ENCODE measurements at places on chromosomes 13 and 19.

- no peak for DNase-seq
Observed at GRCh38 chr13:51147732-51148131, 36.7 kb upstream of the C13orf42 start.

- no peak for DNase-seq
Observed at GRCh38 chr19:34362679-34363069, 2.3 kb upstream of the GPI start.

DNA sequence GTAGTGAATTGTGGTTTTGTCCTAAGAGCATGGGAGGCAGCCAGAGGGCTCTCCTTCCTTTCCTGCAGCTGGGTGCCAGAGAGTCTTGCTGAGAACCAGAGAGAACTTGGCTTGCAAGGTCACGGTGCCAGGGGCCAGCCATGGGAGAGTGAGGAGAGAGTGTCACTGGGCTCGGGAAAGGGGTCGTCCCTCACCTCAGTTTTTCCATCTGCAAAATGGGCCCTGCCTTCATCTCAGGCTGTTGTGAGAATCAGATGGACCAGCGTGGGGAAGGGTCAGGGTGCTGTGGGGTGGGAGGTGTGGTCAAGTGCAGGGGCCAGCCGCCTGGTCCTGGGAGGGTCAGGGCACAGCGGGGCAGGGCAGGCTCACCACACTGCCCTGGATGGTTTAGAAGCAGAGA, 7.3 kb downstream of the LRP3 start:
- no peak for DNase-seq

DNA sequence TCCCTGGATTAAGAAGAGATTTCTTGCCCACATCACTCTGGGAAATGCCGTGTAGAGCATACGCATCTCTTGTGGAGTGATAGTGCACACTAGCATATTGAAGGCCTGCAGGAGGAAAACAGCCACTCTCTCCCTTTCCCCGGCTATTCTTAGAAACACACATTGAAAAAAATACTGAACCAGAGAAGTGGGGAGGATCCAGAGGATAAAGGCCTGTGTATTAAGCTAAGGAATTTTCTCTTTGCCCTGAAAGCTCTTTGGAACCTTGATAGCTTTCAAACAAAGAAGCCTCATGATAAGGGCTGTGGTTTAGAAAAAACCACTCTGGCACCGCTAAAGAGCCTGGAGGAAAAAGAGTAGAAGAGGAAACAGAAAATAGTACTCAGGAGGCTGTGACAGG, 386.1 kb upstream of the NBEA start:
- no peak for DNase-seq

DNA sequence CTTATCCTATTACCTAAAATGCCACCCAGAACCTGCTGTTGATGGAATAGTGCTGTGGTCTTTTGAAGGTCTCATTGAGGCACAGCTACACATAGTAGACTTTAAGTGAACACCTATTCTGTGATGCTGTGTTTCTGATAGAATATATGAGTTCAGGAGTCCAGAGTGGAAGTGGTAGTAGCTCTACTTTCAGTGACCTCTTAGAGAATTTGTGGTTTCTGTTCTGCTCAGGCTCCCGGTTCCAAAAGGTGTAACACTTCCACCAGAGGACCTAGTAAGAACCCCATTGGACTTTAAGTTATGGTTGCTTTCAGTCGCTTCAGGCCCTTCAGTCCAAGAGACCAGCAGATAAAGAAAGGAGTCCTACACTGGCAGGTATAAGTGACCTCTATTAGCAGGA, 11.4 kb upstream of the MYCBP2 start:
- no peak for DNase-seq

DNA sequence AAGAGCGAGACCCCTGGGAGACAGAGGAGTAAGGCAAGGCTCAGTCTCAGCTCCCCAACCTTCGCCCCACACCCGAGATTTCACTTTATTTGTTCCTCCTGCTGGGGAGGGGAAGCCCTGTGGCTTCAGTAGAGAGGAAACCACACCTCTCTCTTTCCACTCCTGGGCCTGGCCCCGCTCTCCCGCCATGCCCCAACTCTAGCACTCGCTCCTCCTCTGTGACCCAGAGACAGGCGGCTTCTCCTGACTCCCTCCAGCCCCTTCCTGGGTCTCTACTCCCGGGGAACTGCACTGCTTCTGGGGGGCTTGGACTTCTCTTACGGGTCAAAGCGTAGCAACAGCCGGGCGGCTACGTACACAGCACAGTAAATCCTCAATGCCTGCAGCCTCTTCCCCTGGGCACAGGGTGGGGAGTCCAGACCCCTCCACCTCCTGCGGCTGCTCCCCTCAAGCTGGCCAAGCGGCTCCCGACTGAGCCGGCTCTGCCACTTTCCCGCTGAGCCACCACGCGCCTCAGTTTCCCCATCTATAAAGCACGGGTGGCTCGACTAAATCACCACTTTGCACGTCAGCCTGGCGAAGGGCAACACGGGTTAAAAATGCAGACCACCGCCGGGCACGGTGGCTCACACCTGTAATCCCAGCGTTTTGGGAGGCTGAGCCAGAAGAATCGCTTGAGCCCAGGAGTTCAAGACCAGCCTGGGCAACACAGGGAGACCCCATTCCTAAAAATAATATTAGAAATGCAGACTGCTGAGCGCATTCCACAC, 1.4 kb downstream of the RNF126 start:
- peak; percentile 44 for DNase-seq
